ENCODE measurements at places on chromosomes 7 and 10.
A peak's percentile ranks its signal among the peaks of the same experiment; 100 is the strongest.

DNA sequence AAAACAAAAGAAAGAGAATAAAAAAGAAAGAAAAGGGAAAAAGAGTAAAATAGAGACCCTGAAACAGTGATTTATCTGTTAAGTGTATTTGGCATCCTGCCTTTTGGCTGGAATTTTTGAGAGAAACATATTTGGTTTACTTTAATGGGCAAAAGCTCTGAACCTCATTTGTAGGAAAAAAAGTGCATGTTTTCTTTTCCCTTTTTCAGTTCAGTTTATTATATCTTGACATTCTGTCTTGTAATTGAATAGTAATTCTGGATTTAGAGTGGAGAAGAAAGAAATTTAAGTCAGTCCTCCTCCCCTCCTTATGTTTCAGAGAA, 69.5 kb downstream of the ARID5B start:
- no peak for DNase-seq

GRCh38 chr7:158657189-158657746, 47.3 kb downstream of the NCAPG2 start:
- DNase-seq: no peak

DNA sequence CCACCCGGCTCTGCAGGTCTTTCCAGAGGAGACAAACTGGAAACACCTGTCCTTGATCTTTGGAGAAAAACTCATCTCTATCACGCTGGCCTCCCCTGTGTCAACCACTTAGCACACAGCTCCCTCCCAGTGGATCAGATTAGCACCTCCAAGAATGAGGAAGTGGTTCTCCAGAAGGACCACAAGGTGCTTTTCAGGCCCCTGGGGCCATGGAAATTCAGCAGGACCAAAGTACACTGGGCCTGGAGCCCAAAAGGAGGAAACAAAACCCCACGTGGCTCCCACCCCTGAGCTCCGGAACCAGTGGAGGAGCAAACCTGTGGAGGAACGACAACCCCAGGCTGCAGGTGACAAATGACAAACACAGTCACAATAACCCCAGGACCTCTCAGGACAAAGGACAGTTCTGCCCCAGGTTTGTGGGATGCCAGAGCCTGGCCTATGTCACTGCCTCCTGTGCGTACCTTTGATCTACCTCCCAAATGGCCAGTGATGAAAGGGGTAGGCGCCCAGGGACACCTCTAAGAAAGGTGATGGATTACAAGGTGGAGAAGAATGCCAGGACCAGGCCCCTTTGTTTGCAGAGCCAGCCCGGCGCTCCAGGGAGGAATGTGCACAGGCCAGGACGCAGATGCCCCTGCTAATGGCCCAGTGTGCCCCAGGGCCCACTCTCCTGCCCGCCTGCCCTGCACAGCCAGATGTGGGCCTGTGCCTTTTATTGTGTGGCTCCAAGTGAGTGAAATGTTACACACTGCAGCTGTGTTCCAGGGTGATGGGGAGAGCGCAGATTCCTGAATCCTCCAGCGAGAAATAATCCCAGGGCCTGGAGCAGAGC, 5.7 kb downstream of the TNS3 start:
- no peak for DNase-seq

GRCh38 chr10:78177491-78178185, 144.0 kb downstream of the RPS24 start:
- DNase-seq: no peak

DNA sequence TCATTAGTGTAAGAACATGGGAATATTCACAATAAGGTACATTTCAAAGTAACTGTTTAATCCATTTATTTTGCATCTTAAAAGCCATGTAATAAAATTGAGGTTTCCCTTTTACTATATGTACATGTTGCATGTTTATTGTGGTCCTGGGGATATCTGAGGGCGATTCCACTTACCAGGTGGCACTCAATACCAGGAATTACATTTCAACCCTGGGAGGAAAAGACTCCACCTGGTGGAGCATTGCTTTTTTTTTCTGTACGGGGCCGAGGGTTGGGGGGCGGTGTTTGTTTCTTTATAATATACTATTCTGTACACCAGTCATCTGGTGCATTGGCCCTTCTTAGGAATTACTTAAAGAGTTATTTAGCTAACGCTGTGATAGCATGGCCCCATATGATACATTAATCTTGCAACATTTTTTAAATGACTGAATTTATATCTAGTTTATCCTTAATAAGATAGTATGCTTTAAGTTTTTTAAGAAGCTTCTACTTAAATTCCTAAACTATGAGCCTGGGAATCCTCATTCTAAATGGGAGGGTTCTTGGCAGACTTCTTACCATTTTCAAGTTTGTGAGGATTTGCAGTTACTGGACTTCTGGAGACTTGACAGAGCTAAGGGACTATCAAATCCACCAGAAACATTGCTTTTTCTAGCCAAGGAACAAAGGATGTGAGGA, 7.2 kb upstream of the HGF start:
- DNase-seq: no peak

- DNase-seq: no peak
Observed at GRCh38 chr7:151863386-151864079, 13.4 kb downstream of the PRKAG2 start.

DNA sequence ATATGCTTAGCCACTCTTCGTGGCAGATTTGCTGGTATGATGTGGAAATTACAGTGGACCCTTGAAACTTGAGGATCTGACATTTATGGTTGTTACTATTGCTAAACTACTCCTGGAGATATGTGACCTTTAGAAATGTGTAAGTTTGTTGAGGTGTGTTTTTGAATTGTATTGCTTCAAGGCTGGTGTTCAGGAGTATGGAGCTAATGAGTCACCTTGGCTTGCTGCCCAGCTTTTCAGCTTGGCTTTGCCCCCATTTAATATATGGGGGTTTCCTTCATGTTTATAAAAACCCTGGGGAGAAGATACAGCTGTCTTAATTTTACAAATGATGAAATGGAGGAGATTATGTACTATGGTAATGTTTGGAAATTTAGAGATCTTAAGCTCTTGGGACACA, 11.6 kb downstream of the HBP1 start:
- peak; percentile 14 for DNase-seq

- no peak for DNase-seq
Observed at GRCh38 chr7:17948526-17949238, 8.4 kb upstream of the SNX13 start.

DNA sequence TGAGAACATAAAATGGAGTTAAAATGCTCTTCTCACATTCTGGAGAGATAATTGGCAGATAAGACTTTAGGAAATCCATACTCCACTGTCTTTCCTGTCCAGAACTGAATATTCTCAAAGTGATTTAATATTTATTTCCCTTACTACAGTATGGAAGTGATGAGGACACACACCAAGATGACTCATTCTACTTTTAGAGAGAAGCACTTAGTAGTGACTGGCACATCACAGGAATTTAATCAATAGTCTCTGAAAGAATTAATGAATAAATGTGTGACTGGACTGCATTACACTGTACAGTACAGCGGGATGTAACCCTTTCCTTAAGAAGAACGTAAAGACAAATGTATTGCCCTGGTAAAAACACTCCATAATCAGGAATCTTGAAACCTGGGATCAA, 116.7 kb downstream of the SEMA3E start:
- DNase-seq: no peak

GRCh38 chr10:96218826-96219225, 52.5 kb downstream of the BLNK start:
- no peak for DNase-seq
